ENCODE measurements at places on chromosomes 5 and 9.
A peak's percentile ranks its signal among the peaks of the same experiment; 100 is the strongest.

- no peak for DNase-seq
Measured at GRCh38 chr9:138007566-138007917, 130.0 kb downstream of the CACNA1B start.

GRCh38 chr5:60633341-60633740, 66.6 kb downstream of the DEPDC1B start:
- DNase-seq = no peak

GRCh38 chr5:132425975-132426524, 56.5 kb downstream of the SLC22A5 start:
- DNase-seq = no peak

GRCh38 chr5:149170299-149170698, 29.0 kb downstream of the ABLIM3 start:
- DNase-seq = no peak

DNA sequence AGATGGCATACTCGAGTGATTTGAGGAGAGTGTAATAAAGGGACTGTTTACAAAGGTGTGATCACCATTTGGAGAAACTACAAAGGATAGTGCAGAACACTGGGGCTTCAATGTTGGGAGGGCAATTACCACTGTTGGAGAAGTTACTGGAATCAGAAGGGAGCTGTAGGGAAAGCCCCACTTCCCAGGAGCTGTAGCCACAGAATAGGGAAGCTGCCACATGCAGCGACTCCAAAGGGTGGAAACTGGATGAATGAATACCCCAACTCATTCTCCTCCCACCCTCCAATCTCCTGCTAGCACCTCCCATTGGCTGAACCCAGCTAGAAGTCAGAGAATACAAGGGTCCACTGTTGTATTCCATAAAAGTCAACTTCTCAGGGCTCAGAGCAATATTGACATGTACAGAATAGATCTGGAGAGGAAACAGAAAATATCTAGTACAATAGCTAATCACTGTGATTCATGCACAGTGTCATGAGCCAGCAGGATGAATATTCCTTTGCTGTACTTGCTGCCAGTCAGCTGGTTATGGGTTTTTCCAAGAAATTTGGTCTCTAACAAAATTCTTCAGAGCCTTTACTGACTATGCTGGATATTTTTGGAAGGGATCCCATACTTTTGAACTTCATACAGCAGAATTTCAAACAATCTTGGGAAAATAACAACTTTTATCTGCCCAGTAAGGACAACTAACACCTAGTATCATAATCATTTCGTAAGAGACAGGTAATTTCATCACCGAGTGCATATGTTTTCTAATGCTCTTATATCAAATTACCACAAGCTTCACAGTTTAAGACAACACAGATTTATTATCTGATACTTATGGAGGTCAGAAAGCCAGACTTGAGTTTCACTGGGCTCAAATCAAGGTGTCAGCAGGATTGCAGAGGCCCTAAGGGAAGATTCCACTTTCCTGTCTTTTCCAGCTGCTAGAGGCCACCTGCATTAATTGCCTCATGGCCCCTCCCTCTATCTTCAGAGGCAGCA, 39.6 kb downstream of the PDCD1LG2 start:
- DNase-seq = no peak

- DNase-seq = no peak
Measured at GRCh38 chr5:58759745-58760144, 176.9 kb downstream of the RAB3C start.

DNA sequence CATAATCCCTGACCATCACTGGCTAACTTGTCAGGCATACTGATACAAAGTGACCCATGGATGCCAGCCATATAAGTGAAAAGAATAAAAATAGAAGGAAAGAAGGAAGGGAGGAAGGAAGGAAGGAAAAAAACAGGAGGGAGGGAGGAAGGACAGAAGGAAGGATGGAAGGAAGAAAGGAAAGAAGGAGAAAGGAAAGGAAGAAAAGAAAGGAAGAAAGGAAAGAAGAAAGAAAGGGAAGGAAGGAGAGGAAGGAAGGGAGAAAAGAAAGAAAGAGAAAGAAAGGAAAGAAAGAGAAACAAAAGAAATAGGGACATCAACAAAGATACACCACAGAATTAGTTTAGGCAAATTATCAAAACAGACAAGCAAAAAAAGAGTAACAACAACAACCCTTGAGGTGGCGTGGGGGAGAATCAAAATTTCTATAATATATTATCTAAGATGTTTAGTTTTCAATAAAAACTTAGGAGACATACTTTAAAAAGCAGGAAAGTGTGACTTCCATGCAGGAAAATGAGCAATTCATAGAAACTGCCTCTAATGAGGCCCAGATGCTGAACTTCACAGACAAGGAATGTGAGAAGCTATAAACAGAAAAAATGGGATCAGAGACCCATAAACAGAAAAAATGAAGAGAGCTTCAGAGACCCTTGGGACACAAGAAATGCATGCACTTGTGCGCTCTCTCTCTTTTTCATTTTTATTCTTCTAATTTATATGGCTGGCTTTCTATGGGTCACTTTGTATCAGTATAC, 96.1 kb upstream of the NFIL3 start:
- DNase-seq = no peak

- DNase-seq = no peak
Measured at GRCh38 chr9:34454571-34455065, 3.8 kb downstream of the FAM219A start.

GRCh38 chr9:18849270-18849669, 183.7 kb downstream of the SAXO1 start:
- DNase-seq = no peak

- no peak for DNase-seq
Measured at GRCh38 chr5:124614836-124615385, 131.5 kb downstream of the ZNF608 start.

DNA sequence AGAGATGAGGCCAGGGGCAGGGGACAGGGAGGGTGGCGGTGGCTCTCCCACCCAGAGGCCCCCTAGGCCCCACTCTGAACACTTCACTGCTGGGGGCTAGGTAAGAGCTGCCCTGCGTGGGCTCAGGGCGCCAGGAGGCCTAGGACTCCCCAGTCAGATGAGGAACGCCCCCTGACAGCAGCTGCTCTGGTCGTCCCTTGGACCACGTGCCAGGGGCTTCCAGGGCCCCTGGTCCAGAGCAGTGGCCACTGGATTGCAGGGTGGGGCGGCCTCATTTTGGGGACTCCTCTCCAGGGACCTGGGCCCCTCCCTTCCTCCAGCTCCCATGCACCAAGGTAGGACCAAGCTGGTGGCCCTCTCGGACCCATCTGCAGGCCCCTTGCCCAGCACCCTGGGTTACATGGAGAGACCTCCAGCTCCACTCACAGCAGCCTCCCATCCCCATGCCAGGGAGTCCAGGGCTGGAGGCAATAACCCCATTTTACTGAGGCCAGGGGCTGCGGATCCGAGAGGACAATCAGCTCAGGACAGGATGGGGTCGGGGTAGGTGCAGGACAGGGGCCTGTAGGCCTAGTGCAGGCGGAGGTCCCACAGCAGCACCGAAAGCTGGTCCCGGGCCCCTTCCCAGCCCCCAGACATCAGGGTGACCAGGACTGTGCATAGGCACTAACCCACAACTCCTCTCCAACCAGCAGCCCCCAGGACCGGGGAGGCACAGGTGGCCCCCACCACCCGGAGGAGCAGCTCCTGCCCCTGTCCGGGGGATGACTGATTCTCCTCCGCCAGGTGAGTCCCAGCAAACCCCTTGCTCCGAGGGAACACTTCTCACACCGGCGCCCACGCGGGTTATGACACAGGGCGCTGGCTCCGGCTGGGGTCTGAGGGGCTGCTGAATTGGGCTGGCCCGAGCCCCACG, 1.5 kb downstream of the EGFL7 start:
- no peak for DNase-seq

GRCh38 chr9:21031091-21031807, at the start of gene HACD4:
HACD4 (minus strand) TSS chr9:21031640; CDS start chr9:21031590, 50 bp downstream.
- no peak for DNase-seq

DNA sequence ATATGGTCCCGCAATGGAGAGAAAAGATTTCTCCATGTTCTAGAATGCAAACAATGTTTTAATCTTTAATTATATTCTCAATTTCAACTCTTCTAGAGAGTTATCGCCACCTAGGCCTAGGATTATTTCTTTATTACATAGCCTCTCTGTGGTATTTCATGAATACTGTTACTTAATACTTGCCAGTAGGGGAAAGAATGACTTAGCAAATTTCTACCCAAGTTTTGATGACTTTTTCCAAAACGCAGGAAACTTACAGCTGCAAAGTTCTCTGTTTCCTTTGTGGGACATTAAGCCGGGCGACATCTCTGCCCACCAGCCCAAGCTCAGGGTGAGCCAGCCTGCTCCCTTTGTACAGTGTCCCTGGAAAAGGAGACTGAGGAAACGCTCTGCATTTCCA, 73.8 kb downstream of the MED27 start:
- DNase-seq = no peak

DNA sequence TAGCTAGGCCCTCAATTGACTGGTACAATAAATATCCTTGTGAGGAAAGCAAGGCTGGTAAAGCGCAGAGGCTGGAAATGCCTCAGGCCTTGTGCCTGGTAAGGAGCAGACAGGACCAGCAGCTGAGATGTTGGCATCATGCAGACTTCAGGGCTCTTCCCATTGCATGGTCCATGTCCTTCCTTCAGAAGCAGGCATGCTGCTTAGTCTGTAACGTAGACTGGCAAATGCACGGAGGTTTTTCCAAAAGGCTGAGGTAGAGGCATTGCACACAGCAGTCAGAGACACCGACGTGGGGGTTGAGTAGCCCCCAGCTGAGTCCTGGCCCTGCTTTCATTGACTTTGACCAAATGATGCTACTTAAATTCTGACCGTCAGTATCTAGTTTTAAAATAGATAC, 87.1 kb downstream of the ADRB2 start:
- DNase-seq = no peak

GRCh38 chr5:139131921-139132432, 66.2 kb downstream of the SIL1 start:
- DNase-seq = no peak

- DNase-seq = no peak
Measured at GRCh38 chr9:7405924-7406604, 393.5 kb downstream of the DMAC1 start.

DNA sequence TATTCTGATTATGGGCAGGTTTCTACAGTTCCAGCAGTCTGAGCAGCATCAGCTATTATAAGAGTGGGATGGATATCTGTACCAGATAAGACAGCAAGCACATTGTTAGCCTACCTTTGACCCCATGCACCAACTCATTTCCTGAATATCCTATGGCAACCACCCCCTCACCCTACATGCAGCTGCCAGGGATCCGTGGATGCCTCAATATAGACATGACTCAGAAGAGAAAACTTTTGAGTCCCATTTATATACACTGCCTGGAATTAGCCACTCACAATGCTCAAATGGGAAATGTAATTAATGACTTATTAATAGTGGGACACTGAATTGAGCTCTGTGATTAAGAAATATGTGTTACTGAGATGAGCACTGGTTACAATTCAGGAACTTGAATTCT, 124.4 kb downstream of the SSBP2 start:
- no peak for DNase-seq

GRCh38 chr9:10268531-10269485, 344.0 kb downstream of the PTPRD start:
- DNase-seq = peak; percentile 55

GRCh38 chr9:111662576-111663300, 1.3 kb downstream of the GNG10 start:
- DNase-seq = no peak

DNA sequence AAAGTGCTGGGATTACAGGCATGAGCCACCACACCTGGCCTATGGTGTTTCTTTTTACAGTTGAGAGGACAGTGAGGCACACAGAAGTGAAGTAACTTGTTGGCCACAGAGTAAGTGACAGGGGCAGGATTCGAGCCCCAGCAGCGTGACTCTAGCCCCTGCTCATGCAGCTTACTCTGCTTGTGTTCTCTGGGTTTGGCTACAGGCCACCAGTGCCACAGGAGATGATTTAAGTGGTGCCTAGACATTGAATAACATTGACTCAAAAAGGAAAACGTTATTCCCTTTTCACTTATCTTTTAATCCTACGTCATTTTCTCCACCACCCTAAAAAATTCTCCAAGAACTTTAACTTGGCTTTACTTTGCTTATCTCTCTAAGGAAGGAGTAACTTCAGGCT, 61.4 kb downstream of the SNX24 start:
- DNase-seq = no peak

DNA sequence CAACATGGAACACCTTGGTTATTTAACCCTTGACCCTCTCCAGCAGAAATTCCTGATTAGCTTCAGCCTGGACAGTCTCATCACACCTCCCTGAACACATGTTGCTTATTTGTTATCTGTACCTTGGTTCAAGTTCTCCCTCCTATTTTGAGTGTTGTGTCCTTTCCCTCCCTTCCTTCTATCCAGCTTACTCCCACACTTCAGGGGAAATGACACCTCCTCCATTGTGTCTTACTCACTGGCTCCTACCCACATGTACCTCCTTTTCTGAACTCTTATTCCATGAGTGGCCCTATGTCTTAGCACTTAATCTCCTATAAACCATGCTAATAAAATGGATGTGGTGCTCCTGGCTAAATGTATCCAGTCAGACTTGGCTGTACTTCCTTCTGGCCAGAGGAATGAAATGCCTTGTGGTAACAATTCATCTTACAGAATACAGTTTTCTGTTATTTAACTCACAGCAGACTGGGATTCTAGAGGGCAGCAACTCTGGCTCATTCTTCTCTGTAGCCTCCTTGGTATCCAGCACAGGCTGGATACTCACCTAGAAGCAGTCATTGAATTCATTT, 11.2 kb downstream of the LIX1 start:
- DNase-seq = no peak

DNA sequence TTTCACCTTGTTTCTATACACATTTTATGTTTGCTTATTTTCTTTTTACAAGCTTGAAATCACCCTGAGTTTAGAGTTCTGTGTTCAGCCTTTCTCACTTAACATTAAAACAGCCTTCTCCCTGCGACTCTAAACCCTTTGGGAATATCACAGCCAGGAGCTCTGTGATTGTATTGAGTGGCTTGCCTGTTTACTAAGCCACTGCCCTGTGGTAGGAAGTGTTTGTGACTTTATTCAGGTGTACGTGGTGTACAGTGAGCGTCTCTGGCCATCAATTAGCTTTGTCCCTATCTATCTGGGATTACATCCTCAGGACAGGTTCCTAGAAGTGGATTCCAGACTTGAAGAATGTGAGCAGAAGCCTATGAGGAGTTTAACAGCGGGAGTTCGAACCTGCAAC, 11.0 kb upstream of the NEURL1B start:
- DNase-seq = no peak

GRCh38 chr5:74865256-74865803, 857 bp downstream of the FAM169A start:
- DNase-seq = no peak

GRCh38 chr9:114777821-114778609, 27.8 kb downstream of the TNFSF15 start:
- DNase-seq = no peak

- no peak for DNase-seq
Measured at GRCh38 chr5:14421851-14422250, 159.7 kb upstream of the OTULINL start.

GRCh38 chr9:14218253-14218652, 95.7 kb downstream of the NFIB start:
- DNase-seq = no peak

GRCh38 chr9:19411316-19411715, 2.5 kb downstream of the ACER2 start:
- no peak for DNase-seq
